ENCODE measurements at places on chromosomes 6 and 20.

DNA sequence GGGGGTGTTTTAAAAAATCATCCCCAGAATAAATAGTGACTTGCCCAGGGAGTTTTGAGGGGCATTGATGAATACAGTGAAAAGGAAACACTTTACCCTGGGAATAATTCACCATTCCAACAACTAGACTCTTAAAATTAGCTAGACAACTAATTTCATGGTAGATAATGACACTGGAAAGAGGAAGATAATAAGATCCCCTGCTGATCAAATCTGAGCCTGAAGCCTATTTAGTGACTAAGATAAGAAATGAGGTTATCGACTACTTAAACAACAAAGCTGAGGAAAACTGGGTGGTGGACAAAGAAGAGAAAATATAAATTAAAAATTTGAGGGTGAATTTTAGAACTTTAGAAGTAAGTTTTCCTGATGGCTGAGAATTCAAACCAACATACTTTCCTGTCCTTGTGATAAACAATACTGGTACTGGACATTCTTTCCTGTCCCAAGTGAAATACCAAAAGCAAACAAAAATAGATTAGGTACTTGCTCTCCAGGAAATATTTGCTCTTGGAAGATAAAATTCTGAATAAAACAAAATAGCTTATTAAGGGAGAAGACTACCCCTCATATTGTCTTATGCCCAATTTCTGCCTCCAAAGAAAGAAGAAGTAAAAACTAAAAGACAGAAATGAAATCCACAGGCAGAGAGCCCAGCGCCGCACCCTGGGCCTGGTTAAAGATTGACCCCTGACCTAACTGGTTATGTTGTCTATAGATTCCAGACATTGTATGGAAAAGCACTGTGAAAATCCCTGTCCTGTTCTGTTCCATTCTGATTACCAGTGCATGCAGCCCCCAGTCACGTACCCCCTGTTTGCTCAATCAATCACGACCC, 64.0 kb upstream of the ADGRF4 start:
- no peak for DNase-seq

DNA sequence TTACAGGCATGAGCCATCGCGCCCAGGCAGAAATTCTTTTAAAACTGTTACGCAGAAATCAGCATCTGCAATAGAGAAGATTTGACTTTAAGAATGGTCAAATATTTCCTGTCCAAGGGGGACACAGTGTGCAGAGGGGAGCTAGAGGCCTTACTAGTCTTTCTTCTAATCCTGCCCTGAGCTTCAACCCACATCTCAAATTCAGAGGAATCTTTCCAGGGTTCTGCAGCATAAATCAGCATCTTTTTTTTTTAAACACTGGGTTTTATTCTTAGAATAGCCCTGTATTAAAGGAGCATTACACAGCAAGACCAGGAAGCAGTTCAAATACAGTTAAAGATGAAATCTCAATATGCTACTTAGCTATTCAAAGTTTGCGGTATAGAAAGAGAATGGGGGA, 81.1 kb downstream of the DTNBP1 start:
- DNase-seq, result no peak

DNA sequence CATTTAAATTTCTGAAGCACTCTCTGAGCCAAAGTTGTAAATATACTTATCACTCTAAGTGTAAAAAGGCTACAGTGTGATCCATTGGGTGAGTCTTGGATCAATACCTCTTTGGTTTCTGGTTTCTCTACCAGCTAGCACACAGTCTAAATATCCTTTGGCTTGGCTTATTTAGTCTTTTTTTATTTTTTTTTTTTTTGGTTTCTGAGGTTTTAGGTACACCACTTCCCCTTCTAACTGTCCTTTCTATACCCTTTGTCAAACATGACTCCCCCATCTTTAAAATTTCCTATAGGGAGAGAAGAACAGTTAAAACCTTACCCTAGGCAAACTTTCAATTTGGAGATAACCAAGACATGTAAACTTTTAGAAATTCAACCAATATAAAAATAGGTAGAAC, 379.0 kb downstream of the PHF3 start:
- DNase-seq, result no peak

GRCh38 chr6:73547036-73547435, 26.2 kb upstream of the EEF1A1 start:
- DNase-seq, result no peak

DNA sequence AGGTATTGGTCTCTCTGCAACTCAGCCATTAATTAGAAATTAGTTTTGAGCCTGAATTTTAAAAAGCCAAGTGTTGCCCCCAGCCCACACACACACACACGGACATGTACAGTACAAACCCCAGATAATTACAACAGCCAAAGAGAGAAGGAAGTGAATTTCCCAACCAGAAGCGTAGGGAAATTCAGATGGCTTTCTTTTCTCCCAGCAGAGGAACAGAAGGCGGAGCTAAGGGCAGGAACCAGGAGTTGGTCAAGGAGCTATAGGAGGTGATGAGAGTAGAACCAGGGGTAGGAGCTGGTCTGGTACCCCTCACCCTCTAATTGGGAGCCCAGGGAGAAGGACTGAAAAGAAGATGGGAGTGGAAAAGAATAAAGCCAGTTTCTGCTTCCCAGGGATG, 3.9 kb upstream of the ZBTB9 start:
- no peak for DNase-seq

DNA sequence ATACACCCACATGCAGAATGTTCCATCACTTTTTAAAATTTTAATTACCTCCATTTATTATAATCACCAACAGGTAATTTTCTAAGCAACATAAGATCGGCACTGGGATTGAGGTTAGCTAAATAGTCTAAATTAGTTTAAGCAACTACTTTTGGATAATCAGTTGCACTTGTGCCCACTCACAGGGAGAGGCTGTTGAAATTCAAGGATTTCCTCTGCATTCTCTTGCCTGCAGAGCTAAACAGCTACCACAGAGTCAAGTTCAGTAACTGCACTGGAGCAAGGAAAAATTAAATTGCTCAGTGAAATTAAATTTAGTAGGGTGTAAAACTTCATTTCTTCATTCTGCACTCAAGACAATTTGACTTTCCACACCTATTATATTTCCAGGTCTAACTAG, 120.7 kb upstream of the CCDC28A start:
- DNase-seq, result no peak

DNA sequence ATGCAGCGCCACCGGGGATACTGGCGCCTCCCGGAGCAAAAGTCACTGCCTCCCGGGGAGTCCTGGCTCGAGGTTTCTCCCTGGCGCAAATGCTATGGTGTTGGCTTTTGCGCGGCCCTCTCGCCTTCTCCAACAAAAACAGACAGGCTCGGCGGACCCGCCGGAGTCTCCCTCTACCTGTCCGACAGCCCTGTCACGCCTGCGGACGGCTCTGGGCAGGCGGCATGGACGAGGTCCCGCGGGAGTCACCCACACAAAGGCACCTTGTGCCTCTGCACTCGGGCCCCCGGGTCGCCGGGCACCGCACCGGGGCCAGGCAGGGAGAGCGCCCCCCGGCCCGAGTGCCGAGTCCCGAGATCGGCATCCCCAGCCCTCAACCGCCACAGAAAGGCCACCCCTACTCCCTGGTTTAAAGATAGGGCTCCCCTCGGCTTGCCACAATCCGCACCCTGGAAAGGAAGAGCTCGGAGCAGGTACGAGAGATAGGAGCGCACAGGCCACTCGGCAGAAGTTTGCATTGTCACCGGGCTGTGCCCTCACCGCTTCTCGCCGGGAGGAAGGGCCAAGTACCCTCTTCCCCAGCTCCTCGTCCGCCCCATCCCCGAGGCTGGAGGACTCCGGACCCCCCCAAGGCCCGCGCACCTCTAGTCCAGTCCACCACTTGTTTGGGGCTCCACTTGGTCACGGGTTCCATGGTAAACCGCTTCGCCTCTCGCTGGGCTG, 903 bp downstream of the CNKSR3 start:
- DNase-seq, result no peak

- no peak for DNase-seq
Observed at GRCh38 chr20:22921595-22922421, 113.3 kb upstream of the SSTR4 start.

- no peak for DNase-seq
Observed at GRCh38 chr20:11952639-11953038, 34.9 kb downstream of the BTBD3 start.

- DNase-seq, result no peak
Observed at GRCh38 chr20:61376541-61377240, 124.6 kb downstream of the CDH4 start.

- no peak for DNase-seq
Observed at GRCh38 chr6:37858363-37858762, 38.8 kb downstream of the ZFAND3 start.

DNA sequence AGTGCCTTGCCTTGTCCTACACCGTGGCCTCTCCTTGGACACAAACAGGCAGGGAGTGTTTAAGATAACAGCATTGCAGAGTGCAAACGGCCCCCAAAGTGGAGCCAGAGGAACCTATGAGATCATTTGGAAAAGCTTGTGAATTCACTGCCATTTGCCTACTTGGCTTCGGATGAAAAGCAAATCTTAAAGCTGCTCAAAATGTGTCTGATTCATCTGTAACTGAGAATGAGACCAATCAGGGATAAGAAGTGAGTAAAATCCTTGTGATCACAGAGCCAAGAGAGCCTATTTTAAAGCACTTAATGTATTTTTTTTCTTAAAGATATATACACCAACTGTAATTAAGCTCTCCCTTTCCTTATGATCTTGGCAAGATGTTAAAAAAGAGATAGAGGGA, 65.7 kb upstream of the BACH2 start:
- no peak for DNase-seq

DNA sequence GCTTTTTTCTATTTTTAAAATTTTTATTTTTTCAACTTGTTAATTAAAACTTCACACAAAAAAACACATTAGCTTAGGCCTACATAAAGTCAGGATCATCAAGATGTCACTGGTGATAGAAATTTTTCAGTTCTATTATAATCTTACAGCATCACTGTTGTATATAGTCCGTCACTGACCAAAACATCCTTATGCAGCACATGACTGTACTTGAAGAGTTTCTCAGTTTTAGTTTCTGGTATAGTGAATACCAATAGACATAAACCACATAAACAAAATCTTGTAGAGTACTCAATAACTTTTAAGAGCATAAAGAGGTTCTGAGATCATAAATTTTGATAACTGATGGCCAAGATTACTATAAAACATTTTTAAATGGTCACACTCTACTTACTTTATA, 71.8 kb downstream of the ASCC3 start:
- DNase-seq, result no peak

Measured in NCI-H1694 treated with DMSO at 0.1 percent for 48 hours (cell line).